ENCODE measurements at places on chromosomes 11 and 22.

DNA sequence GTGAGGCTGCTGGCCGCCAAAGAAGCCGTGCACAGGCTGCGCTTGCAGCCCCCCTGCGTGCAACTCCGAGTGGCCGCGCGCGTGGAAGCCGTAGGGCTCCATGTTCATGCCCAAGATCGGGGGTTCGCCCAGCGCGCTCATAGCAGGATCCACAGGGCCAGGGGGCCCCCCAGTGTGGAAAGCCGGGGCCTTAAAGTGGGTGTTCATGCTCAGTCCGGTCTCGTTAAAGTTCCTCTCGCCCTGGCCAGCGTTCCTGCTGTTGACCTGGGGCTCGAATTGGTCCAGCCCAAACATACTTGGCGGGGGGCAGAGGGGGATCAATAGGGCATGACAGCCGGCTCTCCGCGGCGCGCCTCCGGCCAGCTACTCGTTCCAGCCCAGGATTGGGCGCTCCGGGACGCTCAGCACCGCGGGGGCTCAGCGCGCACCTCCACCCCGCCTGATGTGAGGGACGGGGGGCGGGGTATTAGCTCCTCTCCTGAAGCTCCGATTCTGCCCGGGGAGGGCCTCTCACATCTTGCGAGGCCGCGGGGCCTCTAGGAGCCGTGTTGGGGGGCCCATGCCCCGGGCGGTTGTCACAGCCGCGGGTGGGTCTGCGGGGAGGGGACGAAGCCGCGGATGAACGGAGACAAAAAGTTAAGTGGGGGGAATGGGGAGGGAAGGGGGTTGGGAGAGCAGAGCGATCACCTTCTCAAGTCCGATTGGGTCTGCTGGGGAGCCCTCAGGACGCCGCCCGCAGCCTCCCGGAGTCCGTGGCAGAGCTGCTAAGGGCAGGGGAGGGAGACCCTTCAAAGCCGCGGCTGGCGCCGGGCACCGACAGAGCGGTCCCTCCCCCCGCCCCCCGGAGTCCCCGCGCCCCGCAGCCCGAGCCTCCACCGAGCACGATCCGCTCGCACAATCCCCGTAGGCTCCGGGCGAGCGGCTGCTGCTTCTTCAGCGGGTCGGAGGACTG lies 1.0 kb downstream of the MN1 start:
- no peak for DNase-seq

GRCh38 chr22:33459137-33459536 lies 401.0 kb upstream of the SYN3 start:
- no peak for DNase-seq

- no peak for DNase-seq
These were observed 12.3 kb downstream of the ME3 start for GRCh38 chr11:86660088-86660487.

- DNase-seq, result peak; percentile 49
These were observed at the start of gene NEFH for GRCh38 chr22:29479417-29480261. Gene NEFH (plus strand): TSS chr22:29480218. CDS start chr22:29480263, 45 bp downstream.

DNA sequence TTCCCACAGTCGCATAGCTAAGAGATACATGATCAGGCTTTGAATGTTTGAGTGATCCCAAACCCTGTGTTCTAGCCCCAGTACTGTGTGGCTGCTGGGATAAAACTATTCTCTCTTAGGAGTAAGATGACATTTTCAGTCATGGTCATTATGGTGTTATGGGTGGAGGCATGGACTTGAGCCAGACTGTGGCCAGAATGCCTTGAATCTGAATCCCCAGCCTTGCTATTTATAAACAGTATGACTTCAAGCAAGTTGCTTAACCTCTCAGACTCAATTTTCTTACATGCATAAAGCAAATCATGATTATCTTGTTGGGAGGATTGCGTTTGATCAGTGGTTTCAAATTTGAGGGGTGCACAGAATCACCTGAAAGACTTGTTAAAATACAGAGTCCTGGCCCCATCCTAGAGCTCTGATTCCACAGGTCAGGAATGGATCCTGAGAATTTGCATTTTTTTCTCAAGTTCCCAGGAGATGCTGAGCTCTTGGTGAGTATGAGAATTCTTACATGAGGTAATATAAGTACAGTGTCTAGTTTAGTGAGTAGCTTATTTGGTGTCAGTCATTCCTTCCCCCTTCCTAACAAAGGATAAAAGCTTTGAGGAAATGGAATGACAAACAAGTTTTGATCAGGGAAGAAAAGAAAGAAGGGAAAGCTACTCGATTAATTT lies 571.7 kb downstream of the METTL15 start:
- DNase-seq, result no peak

GRCh38 chr11:134905928-134906327 lies 493.9 kb upstream of the B3GAT1 start:
- DNase-seq, result no peak

DNA sequence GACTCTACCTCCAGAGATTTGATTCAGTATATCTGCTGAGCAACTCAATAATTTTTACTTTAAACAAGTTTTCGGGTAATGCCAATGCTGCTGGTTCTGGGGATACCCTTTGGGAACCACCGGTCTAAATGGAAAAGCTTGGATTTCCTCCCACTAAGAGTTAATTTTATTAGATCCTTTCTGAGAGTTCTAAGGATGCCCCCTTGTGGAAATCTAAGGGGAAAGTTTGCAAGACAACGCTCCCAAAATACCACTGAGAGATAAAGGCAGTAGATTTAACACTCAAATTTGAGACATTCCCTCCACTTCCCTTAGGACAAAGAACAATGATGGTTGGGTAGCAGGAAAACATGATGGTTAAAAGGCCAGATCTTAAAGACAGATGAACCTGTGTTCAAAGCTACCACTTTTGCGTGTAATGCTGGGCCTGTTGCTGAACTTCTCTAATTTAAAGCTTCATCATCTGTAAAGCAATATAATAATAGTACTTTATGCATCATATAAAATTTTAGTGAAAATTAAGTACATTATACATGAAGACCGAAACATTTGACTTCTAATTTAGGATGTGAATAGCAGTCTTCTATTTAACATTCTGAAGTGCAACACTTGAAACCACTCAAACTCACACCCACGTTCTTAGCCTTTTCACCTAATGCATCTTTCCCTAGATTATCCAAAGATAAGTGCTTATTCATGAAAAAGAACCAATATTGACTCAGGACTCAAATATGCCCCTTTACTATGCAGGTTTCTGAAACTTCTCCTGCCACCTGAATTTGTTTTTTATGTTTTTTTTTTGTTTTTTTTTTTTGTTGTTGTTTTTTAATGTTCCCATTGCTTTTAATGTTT lies 110.1 kb upstream of the LUZP2 start:
- DNase-seq, result no peak

DNA sequence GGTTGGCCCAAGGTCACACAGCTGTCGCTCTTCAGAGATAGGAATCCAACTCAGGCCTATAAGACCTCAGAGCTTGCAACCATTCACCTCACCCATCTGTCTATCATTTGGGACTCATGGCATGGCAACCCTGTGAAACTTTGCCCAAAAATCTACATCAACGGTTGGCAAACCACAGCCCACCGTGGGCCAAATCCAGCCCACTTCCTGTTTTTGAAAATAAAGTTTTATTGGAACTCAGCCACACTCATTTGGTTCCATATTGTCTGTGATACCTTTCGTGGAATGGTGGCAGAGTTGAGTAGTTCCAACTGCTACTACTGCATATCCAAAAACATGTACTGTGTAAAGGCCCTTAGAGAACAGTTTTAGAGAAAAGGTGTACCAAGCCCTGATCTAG lies 307.8 kb downstream of the MN1 start:
- DNase-seq, result no peak

GRCh38 chr11:74684661-74685060 lies 46.6 kb downstream of the CHRDL2 start:
- DNase-seq, result no peak

DNA sequence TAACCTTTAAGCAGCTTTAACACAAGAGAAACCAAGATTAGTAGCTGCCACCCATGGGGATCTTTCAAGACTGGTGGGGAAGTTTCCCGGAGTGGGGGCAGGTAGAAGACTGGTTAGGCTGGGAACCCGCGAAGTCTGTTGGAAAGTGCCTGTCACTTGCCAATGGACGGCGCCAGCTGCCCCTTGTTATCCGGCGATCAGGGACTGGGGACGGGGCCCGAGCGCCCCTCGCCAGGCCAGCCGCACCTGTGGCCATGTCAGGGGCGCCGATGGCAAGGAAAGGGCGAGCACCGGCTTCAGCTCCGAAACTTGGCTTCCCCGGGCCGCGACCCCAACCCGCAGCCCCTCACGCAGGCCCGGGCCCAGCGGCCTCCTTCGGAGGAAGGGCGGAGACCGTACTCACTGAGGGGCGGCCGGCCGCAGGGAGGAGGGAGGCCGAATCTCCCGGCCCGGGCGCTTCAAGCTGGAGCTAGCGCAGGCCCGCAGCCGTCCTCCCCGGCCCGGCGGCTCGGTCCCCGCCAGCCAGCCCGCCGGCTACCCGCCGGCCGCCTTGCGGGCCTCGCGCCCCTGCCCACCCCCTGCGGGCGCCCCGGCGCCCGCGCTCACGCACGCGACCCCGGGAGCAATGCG lies 539 bp downstream of the EIF4ENIF1 start:
- DNase-seq, result peak; percentile 75

DNA sequence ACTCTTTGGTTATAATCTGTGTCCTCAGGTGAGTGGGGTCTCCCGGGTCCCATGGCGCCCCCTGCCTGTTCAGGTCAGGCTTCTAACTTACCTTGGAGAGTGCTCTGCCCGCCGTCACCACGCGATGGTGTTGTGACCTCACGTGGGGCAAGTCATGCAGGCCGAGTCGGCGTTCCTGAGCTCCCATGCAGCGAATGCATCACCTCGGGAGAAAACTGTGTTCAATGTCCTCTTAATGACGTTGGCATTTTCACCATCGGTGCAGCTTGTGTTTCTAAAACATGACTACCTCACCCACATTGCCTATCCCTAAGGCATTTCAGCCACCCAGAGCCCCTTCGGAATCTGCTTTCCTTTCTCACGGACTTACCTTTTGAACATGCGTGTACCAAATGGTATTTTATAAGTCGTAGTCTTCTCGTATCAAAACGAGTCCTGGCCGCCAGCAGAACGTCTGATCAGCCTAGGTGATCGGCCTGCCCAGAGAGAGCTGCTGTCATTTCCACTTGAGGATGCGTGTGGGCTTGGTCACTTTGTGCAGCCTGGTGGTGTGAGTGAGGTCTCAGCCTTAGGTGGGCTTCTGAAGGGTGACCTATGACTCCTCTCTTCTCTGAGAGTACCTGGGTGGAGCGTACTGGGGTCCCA lies 64.8 kb downstream of the TBC1D22A start:
- no peak for DNase-seq

DNA sequence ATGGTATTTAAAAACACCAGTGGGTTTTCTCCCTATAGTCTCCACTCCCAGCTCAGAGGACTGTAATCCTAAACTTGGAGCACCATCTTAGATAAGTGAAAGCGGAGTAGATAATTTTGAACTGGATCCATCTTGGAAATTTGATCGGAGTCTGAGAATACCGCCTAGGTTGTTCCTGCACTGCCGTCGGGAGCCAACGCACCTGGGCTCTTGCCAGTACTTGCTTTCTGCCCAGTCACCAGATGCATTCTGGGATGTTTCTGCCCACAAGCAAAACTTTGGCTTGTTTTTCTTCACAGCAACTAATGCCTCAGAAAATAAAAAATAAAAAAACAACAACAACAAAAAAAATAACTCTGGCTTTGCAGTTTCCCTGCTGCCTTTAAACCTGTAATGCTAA lies 113.0 kb upstream of the MTMR2 start:
- DNase-seq, result no peak

DNA sequence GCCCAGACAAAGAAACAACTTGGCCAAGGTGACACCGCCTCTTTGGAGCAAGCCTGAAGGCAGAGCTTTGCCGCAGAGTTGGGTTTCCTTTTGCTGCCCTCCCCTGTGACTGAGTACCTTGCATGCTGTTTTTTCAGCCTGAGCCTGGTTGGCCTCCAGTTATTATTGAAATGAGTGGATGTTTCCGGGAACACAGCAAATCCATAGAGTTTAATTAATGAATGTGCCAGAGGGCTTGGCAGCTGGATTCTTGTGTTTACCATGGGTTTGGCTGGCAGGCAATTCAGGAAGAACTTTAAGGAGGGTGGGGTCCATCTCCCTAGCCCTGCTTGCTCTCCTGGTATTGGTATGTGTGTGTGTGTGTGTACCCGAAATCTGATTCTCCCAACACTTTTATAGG lies 65.6 kb upstream of the CRYBB3 start:
- no peak for DNase-seq

- no peak for DNase-seq
These were observed 13.2 kb downstream of the DCUN1D5 start for GRCh38 chr11:103078710-103079109.

GRCh38 chr22:37525073-37525745 lies 6.0 kb upstream of the CARD10 start:
- no peak for DNase-seq

- no peak for DNase-seq
These were observed 18.7 kb upstream of the IGSF9B start for GRCh38 chr11:133975488-133975849.
